ENCODE measurements at places on chromosomes 12 and 14.

DNA sequence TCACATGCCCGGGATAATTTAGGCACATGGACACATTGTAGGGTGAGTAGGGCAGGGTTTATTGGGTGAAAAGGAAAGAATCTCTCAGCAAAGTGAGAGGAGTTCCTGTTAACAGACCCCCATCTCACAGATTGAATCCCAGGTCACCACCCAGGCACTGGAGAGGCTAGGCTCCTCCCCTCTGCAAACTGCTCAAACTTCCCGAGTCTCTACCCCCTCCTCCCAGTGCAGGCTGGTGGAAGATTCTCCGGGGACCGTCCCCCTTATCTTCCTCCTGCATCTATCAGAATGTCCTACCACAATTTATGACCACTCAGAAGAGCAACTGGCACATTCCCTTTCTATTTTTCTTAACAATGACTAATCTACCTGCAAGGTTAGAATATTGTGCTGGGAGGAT, 126.0 kb downstream of the NTF3 start:
- no peak for DNase-seq

DNA sequence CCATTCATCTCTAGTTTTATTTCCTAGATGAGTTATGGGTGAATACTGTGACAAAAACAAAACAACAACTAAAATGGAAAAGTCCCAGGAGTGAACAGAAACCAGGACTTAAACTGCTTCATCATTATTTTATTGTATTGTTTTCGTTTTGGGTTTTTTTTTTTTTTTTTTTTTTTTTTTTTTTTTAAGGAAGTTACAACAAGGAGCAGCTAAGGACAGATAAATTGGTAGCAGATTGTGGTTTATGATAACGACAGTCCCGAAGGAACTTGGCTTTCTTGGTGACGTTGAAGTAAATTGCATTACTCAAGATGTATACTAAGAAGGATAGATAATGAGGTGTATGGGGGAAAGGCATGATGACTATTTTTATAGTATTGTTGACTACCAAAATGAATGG, 866.3 kb downstream of the NRXN3 start:
- no peak for DNase-seq

DNA sequence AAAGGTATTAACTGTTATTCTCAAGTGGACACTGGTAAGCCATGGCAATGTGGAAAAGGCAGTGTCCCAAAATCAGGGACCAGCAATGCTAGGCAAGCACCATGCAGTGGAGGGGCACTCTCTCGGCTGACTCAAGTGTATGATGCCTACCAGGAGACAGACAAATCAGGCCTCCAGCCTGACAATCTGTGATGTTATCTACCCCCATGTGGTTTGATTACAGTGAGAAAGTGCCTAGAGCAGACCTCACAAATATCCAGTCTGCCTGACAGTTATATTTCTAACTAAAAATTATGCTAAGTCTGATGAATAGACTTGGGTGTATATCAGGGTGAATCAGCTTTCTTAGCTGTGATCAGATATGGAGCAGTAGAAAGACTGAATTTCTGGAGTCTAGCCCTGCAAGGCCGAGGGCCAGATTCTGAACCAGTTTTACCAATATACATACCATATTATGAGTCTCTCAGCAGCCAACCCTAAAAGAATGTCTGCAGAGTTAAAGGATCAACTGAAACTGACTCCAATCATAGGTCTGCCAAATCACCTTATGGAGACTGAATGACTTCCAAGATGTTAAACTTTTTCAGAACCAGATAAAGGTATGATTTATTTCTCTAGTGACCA, 3.2 kb downstream of the PLBD1 start:
- no peak for DNase-seq

DNA sequence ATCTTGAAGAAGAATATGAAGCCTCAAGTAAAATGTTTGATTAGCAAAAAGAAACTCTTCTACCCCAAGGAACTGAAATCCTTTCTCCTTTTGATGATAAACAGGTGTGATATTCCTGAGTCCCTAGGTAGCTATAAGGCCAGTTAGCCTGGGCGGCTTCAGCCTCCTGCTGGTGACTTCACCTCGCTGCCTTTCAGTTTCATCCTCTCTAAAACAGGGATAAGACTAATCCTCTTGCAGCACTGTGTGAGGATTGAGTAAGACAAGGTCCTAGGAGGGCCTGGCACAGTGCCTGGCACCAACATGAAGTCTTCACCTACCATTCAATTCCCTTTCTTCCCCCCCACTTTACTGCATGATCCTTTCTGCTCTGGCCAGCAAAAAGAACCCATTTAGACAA, 42.1 kb downstream of the CIT start:
- DNase-seq = no peak

DNA sequence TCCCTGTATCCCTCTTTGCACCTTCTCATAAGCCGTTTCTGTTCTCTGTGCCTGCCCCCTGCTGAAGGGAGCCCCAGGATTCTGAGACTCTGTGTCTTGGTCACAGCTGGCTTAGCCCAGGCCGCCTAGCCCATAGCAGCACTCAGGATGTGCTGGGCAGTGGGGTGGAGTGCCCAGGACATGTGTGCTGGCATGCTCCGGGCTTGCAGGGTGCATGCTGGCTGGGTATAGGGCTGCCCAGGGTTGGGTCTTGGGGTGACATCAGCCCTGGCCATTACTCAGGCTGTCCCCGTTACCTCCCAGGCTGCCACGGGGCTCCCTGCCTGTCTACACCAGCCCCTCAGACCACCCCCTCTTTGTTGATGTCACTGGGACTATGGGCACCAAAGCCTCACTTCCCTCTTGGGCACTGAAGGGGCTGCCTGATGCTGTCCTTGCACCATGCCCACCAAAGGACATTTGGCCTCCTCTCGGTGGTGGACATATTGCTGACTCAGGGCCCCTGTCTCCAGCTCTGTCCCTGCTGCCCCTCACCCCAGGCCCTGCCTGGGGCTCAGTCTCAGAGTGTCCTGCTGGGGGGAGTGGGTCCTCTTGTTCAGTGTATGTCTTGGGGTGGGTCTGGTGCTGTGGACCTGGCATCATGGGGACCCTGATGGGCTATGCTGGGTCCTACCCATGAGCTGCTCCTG, 2.4 kb downstream of the CEP170B start:
- DNase-seq = no peak

DNA sequence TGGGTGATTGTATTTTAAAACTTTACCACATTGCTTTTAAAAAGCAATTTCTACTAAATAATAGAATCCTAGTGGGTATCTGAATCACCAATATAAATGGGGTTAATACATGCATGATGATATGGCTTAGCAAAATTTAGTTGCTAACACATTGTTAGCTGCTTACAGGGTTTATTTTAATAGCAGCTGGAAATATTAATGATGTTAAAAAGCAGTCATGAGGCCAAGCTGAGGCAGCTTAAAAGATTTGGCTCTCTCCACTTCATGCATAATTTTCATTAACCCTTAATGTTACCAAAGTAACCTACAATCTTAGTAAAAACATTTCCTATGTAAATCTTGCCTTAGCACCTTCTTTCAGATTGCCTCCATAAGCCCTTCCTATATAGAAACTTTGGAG, 49.2 kb upstream of the CNOT2 start:
- DNase-seq = no peak

Measured in stimulated activated CD8-positive, alpha-beta memory T cell treated with anti-CD3 and anti-CD28 coated beads, Interleukin-2, amount 100 ng/mL, for 1 hour (primary cell).